ENCODE measurements at places on chromosomes 1 and 21.

DNA sequence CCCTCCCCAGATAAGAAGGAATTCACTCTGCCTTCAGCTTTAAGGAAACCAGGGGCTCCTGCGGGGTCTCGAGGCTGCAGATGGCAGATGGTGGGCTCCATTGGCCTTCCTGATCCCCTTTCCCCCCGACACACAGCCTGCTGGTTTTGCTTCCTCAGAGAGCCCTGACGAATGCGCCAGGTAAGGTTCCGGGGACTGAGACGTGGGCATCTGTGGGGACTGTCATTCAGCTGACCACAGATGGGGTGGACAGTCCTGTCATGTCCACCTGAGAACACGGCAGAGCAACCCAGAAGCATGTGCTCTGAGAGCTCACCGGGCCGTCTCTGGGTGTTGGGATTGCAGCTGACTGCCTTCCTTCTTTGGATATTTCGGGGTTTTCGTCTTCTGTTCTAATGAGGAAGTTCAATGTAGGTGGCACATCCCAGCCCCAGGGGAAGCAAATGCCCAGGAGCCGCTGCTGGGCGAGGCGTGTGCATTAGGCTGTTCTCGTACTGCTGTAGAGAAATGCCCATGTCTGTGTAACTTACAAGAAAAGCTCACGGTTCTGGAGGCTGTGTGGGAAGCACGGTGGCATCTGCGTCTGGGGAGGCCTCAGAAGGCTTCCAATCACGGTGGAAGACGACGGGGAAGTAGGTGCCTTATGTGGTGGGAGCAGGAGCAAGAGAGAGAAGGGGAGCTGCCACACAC is 22.6 kb upstream of the TTC34 start:
- no peak overlapping the region for H3K27ac ChIP-seq
- H3K4me1 ChIP-seq, result no peaks in the 10 kb centered on the region
- no peak overlapping the region for H3K4me3 ChIP-seq
- peaks cover 17% of the 10 kb centered on the region for H3K27me3 ChIP-seq

- H3K27me3 ChIP-seq, result no peaks in the 10 kb centered on the region
- no peak overlapping the region for H3K27ac ChIP-seq
- no peaks in the 10 kb centered on the region for H3K36me3 ChIP-seq
- DNase-seq, result no peak
- no peak overlapping the region for H3K4me3 ChIP-seq
Observed at GRCh38 chr1:214417545-214418210, 133.7 kb downstream of the PTPN14 start.

DNA sequence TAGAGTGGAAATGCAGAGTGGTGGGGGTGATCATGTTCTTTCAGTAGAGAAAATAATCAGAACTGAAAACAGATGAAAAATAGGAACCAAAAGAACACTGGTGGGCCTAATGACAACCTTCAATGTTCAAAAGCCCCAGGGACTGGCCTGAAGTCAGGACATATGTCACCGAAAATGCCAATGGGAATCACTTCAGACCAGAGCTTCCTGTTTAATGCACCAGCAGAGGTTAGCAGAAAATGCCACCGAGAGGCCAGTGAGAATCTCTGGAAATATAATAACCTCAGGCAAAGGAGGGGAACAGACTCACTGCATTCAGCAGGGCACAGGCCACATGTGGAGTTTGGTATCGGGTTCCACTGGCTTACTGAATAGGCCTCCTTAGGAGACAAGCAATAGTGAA is 15.9 kb upstream of the CD58 start:
- no peaks in the 10 kb centered on the region for H3K36me3 ChIP-seq
- no peak overlapping the region for H3K4me3 ChIP-seq
- H3K27me3 ChIP-seq, result no peaks in the 10 kb centered on the region

GRCh38 chr1:235111107-235111506 is 17.5 kb downstream of the TOMM20 start:
- DNase-seq, result no peak
- no peaks in the 10 kb centered on the region for H3K4me1 ChIP-seq
- no peak overlapping the region for H3K27ac ChIP-seq
- no peaks in the 10 kb centered on the region for H3K36me3 ChIP-seq
- no peaks in the 10 kb centered on the region for H3K27me3 ChIP-seq

DNA sequence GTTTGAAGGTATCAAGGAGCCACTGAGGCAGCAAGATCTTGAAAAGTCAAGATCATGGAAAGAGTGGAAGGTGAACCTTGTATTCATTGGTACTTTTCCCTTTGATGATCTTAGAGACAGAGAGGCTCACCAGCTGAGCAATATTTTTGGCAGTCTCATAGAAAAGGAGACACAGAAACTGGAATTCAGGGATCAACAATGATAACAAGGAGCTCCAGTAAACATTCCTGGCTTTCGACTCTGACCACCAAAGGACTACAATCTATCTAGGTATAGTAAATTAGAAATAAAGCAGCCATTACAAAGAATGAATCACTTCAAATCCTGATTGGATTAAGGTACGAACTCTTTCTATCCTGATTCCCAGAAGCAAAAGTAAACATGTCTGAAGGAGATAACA is 615.4 kb downstream of the KIF26B start:
- no peaks in the 10 kb centered on the region for H3K36me3 ChIP-seq
- no peaks in the 10 kb centered on the region for H3K27me3 ChIP-seq
- no peak for DNase-seq
- H3K27ac ChIP-seq, result no peak overlapping the region
- no peak overlapping the region for H3K4me3 ChIP-seq

GRCh38 chr21:41863439-41863740 is 15.8 kb downstream of the PRDM15 start:
- no peak overlapping the region for H3K27ac ChIP-seq
- DNase-seq, result no peak
- no peaks in the 10 kb centered on the region for H3K27me3 ChIP-seq
- H3K36me3 ChIP-seq, result no peaks in the 10 kb centered on the region
- no peaks in the 10 kb centered on the region for H3K4me1 ChIP-seq

DNA sequence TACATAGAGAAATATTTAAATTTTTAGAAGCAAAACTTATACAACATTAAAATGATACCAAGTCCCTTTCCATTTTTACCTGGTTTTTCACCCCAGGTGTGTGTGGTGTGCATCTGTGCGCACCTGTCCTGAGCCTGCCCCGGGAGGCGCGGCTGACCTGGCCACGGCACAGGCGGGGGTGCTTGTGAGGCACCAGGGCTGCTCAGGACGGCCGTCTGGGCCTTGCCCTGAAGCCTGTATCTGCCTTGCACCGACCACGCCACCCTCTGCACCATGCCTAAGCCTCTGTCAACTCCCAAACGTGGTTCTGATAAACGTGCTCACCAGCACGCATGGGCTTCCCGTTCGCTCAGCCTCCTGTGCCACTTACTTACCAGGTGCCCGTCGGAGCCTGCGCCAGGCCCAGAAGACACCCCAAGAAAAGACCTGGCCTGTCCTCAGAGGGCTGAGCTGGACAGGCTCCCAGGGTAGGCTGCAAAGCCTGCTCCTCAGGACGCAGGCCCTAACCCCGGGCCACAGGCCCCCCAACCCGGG is 20.9 kb downstream of the PANK4 start:
- H3K4me3 ChIP-seq, result no peak overlapping the region
- no peaks in the 10 kb centered on the region for H3K36me3 ChIP-seq
- H3K27ac ChIP-seq, result no peak overlapping the region

- H3K4me3 ChIP-seq, result no peak overlapping the region
- no peak overlapping the region for H3K27ac ChIP-seq
- no peaks in the 10 kb centered on the region for H3K36me3 ChIP-seq
- H3K4me1 ChIP-seq, result peaks cover 4% of the 10 kb centered on the region
- DNase-seq, result peak; percentile 83
- H3K27me3 ChIP-seq, result peaks cover 41% of the 10 kb centered on the region
Observed at GRCh38 chr1:26417111-26417759, 6.6 kb downstream of the LIN28A start.

DNA sequence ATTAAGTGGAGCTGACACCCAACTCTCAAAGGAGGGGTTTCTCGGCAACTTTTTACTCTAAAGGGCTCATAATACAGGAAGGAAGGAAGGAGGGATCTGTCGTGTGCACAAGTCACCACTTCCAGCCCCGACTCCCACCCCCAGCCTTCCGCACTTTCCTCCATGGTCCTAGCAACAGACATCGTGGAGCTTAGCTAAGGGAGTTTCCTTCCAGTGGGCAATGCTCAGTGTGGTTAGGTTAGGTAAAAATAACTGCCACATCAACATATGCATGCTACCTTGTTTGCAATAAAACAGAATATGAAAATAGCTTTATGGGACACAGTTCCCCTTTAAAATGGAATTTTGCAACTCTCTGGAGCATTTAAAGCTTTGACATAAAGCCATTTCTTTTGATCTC is 35.2 kb downstream of the KANK4 start:
- H3K4me1 ChIP-seq, result peaks cover 7% of the 10 kb centered on the region
- DNase-seq, result no peak
- no peak overlapping the region for H3K4me3 ChIP-seq

DNA sequence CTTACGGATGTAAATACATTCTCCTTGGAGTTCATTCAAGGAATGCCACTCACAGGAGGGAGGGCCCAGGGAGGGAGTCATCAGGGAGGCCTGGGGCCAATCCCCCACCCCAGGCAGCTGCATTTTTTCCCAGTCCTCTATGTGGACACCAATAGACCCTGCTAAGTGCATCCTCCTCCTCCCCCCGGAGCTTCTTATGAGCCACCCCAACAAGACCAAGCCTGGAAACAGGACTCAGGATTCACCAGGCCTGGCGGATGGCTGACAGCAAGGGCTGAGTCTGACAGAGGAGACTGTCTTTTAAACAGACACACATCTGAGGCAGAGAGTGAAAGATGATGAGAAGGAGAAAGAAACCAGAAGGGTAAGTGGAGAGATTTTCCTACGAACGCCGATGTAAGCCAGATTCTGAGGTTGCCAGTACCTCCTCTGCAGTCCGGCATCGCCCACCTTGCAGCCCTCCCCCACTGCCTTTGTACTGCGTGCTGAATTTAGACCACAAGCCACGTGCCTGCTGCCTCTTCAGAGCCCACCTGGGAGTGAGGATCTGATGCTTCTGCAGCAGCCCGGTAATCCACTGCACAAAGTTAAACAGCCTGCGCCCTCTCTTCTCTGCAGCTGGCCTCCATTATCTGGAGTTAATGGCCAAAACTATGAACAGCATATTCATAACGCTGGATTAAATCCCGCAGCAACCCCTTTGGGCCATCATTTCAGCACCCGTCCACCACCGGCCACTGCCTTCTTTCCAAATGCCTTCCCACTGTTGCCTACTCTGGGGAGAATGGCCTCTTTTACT is 17.6 kb upstream of the SFPQ start:
- no peaks in the 10 kb centered on the region for H3K36me3 ChIP-seq
- no peak for DNase-seq
- H3K4me3 ChIP-seq, result no peak overlapping the region
- H3K4me1 ChIP-seq, result no peaks in the 10 kb centered on the region
- no peaks in the 10 kb centered on the region for H3K27me3 ChIP-seq

Data from transverse colon (tissue), 4 donors.